Forelimb muscle (tissue), 1 donor: ENCODE measurements at places on chromosomes 5 and 9. TPM values are rescaled to one million over a fixed set of nuclear protein-coding genes. Genes with fewer than 3 reads are reported as not detected.

The MARCHF11 gene
- not detected for polyA plus RNA-seq

The IL5 gene
- 0.29 TPM for polyA plus RNA-seq

GRCh38 chr9:19456996-19457692, 48.3 kb downstream of the ACER2 start:
- peak; percentile 82 for DNase-seq

DNA sequence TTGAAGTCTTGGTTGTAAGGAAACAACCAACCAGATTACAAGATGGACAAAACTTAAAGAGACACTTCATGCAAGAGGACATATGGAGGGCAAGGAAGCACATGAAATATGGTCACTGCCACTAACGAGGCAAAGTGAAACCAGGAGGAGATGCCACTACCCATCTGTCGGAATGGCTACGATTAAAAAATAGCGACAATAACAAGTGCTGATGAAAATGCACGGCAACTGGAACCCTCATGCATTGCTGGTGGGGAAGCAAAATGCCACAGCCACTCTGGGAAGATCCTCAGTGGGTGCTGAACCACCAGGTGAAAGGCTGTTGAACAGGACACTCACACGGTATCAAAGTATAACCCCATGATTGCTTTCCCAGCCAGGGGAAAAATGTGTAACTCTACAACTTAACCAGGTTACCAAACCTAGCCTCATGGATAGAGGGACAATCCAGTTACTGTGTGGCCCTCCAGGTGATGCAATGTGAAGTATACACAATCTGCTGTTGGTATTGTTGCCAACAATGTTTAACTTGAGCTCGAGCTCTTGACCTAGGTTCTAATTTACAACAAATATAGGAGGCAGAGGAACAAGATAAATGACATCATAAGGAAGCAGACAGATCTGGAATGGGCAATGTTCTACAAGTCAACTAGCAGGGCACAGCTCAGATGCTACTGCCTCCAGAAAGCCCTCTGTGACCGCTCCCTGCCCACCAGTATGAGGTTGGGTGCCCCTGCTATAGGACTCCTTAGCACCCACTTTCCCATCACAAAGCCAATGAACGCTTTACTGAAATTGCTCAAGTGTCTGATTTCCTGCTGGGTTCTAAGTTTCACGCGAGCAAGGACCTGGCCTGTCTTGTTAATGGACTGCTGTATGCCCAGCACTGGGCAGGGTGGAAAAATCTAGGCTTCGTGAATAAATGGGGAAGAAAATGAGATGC, 25.8 kb downstream of the SH3PXD2B start:
- DNase-seq, result no peak

DNA sequence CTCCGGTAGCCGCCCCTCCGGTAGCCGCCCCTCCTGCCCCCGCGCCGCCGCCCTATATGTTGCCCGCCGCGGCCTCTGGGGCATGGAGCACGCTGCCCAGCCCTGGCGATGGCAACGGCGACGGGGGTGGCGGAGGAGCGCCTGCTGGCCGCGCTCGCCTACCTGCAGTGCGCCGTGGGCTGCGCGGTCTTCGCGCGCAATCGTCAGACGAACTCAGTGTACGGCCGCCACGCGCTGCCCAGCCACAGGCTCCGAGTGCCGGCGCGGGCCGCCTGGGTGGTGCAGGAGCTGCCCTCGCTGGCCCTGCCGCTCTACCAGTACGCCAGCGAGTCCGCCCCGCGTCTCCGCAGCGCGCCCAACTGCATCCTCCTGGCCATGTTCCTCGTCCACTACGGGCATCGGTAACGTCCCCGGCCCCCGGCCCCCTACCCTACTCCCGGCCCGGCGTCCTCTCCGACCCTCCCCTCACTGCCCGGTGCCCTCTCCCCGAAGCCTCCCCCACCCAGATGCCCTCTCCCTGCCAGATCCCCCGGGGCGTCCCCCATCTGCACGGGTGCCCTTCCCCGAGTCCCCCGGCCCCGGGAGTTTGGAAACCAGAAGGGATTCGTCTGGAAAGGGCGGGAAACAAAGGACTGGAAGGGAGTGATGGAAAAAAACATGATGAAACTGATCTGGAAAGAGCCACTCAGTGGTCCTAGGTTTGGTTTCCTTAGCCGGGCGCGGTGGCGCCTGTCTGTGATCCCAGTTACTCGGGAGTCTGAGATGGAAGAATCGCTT, 417 bp downstream of the SRD5A1 start:
- DNase-seq, result no peak

GRCh38 chr5:90793183-90793582, 234.6 kb downstream of the ADGRV1 start:
- no peak for DNase-seq

GRCh38 chr9:133639613-133640012, 3.5 kb downstream of the DBH start:
- DNase-seq, result no peak

The SKP2 gene
- 44.9 TPM for polyA plus RNA-seq

DNA sequence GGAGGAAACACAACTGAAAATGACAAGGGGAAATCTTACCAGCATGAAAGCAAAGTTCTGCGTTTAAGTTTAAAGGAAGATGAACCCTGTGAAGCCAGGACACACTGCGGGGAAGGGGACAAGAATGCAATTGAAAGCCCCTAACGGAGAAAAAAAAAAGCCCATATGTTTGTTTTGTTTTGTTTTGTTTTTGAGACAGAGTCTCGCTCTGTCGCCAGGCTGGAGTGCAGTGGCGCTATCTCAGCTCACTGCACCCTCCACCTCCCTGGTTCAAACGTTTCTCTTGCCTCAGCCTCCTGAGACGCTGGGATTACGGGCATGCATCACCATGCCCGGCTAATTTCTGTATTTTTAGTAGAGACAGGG, 2.9 kb downstream of the STK10 start:
- no peak for DNase-seq

GRCh38 chr5:132662925-132663770, 5.2 kb downstream of the IL13 start:
- DNase-seq, result no peak

The OR13C4 gene
- not detected for polyA plus RNA-seq

GRCh38 chr5:31273161-31273560, 79.7 kb downstream of the CDH6 start:
- DNase-seq, result no peak

The SLC4A9 gene
- 0.19 TPM for polyA plus RNA-seq

GRCh38 chr9:124259158-124259808, 1.5 kb downstream of the NEK6 start:
- no peak for DNase-seq

GRCh38 chr9:21552244-21553170, 70.4 kb upstream of the IFNE start:
- no peak for DNase-seq

DNA sequence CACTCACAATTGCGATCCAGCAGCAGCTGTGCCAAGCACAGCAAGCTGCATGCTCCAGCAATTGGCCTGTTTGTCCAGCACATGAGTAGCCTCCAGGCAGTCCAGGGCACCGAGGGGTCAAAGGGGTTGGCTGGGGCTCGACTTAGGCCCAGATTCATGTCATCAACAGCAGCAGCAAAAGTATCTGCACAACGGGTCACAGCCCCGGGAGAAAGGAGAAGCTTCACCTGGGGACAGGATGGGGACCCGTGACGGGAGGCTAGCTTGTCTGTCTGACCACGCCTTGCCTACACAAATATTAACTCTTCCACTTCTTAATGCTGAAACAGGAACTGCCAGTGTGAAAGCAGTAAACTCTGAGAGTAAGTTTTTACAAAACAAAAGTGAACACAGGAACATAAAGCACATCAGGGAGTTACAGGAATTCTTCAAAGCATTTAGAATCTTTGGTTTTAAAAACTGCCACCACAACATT, 191.2 kb downstream of the PIK3R1 start:
- no peak for DNase-seq

The ABO gene
- 1.3 TPM for polyA plus RNA-seq

- DNase-seq, result no peak
Observed at GRCh38 chr5:83538786-83539462, 67.4 kb downstream of the VCAN start.

DNA sequence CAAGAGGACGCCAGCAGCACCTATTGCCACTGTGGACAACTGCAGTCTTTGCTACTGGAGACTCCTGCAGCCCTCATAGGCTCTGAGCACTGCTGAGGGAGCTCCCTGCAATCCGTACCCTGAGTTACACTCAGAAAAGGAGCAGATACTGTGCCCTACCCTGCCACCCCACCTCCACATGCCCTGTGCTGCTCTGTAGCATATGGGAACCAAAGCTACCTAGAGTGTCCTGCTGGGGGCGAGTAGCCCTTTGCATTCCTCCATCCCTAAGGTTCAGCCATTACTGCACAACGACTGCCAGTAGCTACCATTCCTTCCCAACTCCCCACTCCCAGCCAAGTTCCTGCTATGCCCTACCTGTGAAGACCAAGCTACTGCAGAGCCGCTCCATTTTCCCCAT, 90.2 kb upstream of the SNCAIP start:
- DNase-seq, result no peak

DNA sequence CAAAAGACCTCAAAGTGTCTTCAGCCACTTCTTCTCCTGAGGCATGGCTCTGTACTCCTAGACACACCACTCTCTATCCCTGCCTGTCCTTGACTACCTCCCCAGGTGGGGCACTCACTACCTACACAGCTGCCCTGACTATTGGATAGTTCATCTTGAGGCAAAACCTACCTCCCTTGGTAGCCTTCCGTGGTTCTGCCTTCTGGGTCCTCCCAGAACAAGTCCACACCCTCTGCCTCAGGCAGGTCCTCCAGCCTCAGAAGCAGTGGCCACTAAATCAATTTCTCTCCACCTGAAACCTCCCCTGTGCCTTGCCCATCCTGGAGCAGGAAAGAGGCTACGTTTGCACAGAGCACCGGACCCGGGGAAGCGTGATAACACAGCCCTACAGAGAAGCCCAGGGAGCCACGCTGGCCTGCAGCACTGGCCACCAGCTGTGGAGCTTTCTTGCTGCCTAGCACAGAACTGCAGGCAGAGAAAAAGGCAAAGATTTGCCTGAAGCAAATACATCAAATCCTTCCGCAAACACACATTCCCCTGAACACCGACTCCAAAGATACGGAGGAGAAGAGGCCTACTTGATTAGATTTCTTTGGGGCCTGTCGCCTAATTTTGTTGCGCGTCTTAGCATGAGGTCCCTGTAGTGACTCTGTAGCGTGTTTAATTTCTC, 141.8 kb downstream of the C9orf50 start:
- no peak for DNase-seq

DNA sequence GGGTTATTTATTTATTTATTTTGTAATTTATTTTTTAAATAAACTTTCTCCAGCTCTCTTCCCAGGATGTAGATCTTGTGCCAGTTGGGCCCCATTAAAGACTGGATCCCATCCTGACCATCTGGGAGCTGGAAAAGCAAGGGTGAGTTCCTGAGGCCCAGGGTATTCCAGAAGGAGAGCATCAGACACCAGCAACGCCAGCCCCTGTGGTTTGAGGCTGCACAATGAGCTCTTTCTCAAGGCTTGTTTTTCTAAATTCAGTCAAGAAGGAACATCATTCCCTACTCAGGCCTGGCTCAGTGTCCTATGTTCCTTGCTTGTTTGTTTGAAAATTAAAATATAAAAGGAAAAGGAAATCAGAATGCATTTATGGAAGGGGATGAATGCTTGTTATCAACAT, 313.3 kb downstream of the EBF1 start:
- no peak for DNase-seq
